Tibial artery (tissue), 4 donors: ENCODE measurements at places on chromosomes 1 and 21.

- DNase-seq = no peak
Observed at GRCh38 chr1:232962761-232963745, 12.6 kb downstream of the NTPCR start.

GRCh38 chr1:114341856-114342255 lies 169.1 kb downstream of the TRIM33 start:
- no peak for DNase-seq

- no peak for DNase-seq
Observed at GRCh38 chr1:198082576-198082975, 74.2 kb upstream of the NEK7 start.

GRCh38 chr1:23452011-23452411 lies 27.5 kb upstream of the TCEA3 start:
- no peak for DNase-seq

- peak; percentile 52 for DNase-seq
Observed at GRCh38 chr1:30478283-30478682, 245.1 kb downstream of the MATN1 start.

GRCh38 chr1:174682419-174683008 lies 234.8 kb downstream of the GPR52 start:
- DNase-seq = no peak

DNA sequence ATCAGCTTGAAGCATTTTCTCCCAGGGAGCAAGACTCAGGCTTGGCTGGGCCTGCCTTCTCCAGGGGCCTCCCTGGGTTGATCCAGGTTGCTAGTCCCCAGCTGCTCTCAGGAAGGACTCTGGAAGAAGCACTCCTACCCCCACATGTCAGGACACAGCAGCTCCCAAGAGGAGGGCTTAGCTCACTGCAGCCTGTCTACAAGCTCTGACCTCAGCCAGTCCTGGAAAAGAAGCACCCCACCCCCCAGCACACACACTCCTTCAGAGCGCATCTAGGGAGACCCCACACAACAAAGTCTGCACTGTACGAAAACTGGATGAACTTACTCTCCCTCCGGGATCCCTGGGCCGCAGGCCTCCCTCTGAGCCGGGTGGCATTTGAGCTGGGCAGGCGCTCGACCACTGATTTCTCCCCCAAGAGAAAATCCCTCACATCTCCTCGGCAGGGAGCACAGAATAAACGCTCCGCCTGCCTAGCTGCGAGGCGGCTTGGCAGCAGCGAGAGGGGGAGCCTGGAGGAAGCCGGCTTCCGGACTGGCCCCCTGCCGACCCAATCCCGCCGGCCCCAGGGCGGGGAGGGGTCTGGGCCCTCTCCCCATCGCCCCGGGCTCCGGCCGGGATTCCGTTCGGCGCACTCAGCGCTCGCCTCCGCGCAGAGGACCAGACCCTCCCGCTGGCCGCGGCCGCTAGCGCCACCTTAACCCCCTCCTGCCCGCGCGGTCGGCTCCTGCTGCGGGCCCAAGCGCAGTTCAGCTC lies at the start of gene KCNA2:
Gene KCNA2, minus strand, starts transcription at position 458 of the 756 bp plus-strand sequence. CDS start 1,576 bp downstream, outside the sequence.
- no peak for DNase-seq

DNA sequence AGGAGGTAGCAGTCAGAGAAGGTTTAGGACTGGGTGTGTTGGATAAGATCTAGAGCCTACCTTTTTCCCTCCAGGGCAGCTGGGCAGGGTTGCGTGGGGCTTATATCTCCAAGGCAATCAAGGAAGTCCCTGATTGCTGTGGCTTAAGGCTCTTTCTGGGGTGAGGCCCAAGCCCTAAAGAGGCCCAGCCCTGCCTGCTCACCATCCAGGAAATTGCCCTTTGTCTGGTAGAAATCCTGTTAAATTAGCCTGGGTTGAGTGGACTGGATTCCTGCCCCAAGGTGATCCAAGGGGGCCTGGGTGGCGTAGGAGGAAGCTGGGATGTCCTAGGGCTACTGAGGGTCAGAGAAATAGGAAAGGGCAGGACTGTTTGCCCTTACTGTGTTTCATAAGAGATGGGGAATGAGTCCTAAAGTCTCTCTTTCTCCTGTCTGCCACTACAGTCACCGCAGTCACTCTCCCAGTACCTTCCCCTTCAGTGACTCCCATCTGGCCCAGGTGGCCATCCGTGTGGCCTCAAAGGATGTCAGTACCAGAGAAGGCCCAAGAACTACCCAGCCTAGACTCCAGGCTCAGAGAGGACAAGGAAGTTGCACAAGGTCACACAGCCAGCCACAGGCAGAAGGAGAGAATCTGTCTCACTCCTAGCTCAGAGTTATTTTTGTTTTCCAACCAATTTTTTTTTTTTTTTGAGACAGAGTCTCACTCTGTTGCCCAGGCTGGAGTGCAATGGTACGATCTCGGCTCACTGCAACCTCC lies 25.8 kb downstream of the MFSD2A start:
- DNase-seq = peak; percentile 15

- no peak for DNase-seq
Observed at GRCh38 chr1:116075990-116076389, 35.2 kb upstream of the MAB21L3 start.

DNA sequence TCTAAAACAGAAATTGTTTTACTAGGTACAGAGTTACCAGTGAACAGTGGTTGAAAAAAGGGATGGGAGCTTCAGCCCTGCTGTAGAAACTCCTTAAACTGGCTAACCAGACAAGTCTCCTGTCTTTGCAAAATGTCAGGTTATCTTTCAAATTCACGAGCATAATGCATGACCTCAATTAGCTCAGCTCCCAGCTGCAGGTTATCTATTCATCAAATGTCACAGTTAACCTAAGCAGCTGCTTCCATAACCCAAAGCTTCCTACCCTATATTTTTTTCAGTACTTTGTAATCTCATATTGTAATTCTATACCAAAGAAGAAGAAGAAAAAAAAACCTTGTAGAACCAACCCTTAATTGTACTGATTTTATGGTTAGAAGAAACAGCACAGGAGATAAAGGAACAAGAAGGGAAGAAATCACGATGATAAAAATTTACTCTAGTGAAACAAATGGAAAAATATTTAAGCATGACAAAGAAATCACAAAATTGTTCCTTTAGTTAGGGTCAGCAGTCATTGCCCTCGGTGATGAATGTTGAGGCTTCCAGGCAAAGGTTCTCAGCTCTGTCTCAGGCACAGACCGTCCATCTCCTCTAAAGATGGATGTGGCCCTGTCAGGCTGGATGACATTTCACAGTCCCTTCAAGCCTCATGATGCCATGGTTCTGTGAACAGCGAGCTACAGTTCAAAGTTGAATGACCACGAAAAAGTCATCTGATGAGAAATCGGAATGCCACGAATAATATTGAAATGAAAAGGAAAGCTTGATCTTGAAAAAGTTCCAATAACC lies 95.9 kb downstream of the PLD5 start:
- DNase-seq = no peak

GRCh38 chr21:16811011-16811410 lies 701.8 kb upstream of the CXADR start:
- no peak for DNase-seq

GRCh38 chr1:55262822-55263221 lies 47.7 kb upstream of the USP24 start:
- DNase-seq = no peak

DNA sequence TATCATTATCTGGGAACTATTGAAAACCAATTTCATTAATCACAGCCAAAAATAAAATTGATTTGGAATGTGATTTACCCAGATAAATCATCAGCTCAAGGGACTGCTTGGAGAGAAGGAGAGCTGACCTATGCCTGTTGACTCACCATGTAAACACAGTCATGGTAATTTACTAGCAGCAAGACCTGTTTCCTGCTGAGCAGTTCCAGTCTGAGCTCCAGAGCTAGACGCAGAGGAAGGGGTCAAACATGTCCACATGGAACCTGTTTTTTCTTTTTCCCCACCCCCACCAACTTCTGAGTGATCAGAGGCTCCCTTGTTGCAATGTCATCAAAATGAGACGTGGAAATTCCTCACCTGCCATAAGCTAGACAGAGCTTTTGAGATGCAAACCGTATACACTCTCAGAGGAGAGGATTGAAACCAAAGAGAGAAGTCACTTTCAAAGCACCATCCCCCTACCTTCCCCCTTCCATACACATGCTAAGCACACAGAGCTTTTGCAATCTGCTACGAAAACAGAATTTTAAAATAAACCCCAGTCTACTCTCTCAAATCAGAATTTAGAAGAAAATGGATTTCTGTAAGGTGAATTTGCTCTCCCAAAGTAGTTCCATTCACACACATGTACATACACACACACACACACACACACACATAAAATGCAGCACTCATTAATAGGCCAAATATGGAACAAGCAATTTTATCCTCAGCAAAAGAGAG lies 55.9 kb upstream of the PTGFRN start:
- no peak for DNase-seq

- no peak for DNase-seq
Observed at GRCh38 chr1:113226148-113226547, 153.2 kb downstream of the LRIG2 start.

DNA sequence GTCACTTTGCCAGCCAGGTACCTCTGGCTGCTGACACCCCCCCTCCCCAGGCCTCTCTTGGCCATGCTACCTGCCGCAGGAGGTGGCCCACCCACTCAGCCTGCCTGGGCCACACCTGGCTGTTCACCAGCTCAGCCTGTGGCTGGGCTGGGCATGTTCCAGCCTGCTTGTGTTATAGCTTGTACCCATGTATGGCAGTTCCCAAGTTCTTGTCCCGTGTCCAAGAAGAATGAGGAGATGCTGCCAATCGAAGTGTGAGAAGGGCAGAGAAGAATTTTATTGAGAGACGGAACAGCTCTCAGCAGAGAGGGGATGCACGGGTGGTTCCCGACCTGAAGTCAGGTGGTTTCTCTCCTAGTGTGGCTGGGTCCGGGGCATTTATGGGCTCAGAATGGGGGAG lies 3.9 kb upstream of the MMEL1 start:
- DNase-seq = no peak

- no peak for DNase-seq
Observed at GRCh38 chr1:194515916-194516315, 1329.5 kb upstream of the B3GALT2 start.

DNA sequence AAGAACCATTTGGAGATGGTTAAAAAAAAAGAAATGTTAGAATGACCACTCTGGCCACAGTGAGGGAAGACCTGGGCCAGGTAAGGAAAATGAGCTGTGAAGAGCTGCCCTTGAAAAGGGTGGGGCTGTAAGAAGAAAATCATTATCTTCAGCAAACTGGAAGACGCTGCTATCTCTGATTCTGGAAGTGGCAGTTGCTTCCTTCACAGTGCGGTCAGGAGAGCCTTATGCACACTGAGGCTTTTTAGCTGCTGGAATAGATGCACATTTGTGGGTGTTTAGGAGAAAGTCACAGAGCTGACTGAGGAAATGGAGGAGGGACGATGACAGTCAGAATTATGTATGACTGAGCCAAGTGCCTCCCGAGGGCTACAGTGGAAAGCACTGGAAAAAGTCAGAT lies 91.6 kb downstream of the TBX19 start:
- DNase-seq = no peak

- no peak for DNase-seq
Observed at GRCh38 chr1:76141929-76142328, 67.4 kb downstream of the ST6GALNAC3 start.

- no peak for DNase-seq
Observed at GRCh38 chr1:86184426-86184825, 27.9 kb upstream of the COL24A1 start.

- no peak for DNase-seq
Observed at GRCh38 chr21:22597660-22598255, 1599.5 kb downstream of the NCAM2 start.

- no peak for DNase-seq
Observed at GRCh38 chr1:177600936-177601335, 368.9 kb downstream of the SEC16B start.

- no peak for DNase-seq
Observed at GRCh38 chr1:100866041-100866900, 28.4 kb downstream of the EXTL2 start.

DNA sequence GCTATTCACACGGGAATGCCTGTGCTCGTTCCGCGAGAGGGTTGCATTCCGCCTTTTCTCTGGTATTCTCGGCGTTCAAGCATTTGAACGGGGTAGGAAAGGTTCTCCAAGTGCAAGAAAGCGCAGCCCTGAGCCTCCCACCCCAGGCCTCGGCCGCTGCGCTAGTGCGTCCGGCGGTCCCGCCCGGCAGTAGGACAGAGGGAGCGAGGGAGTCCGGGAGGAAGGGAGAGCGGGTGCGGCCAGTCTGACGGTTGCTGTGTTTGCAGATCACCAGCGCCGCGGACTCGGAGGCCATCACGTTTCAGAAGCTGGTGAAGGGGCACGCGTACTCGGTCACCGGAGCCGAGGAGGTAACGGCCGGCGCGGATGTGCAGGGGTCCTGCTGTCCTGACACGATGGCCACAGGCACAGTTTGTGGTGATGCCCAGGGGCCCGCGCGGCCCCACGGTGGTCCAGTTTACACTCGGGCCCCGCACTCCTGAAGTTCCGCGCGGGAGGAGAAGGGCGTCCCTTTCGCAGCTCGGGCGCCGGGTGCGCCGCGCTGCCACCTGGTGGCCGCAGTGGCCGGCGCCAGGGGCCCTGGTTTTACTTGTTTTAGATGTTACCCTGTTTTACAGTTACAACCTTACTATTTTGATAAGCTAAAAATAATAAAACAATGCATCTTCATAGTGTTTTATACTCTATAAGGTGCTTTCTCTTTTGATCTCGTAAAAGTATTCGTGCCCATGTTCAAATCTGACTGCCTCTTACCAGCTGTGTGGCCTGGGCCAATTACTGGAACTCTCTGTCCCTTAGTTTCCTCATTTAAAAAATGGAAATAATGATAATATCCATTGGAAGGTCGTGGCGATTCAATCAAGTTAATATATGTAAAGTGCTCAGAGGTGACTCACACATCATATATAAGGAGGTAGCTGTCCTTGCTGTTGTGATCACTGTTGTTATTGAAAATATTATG lies 36.7 kb downstream of the CAPN2 start:
- DNase-seq = peak; percentile 83

DNA sequence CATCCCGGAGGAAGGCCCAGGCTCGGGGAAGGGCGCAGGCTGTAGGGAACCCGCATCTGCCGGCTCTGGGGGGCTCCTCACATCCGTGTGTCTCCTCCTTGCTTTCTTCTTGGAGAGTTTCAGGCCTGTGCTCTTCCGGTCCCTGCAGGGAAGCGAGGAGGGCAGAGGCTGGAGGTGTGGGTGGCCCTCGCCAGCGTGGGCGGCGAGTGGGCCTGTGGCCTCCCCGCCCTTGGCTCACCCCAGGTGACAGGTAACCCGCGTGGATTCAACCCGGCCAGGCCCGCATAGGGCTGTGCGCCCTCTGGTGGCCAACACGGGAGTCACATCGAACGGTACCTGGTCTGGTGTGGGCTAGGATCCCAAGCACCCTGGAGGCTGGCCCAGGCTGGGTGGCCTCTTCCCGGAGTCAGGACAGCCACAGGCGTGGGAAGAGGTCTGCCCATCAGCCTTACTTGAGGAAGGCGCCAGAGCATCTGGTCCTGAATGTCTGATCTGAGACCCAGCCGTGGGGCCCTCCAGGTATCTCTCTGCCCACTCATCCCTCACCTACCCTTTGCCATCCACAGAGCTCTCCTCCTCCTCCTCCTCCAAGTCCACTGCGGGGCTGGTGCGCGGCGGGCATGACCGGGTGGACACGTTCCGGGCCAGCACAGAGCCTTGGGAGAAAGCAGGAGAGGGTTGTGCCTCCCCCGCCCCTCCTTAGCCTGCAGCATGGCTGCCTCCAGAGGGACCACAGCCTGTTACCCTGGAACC lies 9.6 kb upstream of the TNFRSF25 start:
- DNase-seq = no peak
